ENCODE measurements at places on chromosomes 6 and 20. TPM values are rescaled to one million over a fixed set of nuclear protein-coding genes. Genes with fewer than 3 reads are reported as not detected.

DNA sequence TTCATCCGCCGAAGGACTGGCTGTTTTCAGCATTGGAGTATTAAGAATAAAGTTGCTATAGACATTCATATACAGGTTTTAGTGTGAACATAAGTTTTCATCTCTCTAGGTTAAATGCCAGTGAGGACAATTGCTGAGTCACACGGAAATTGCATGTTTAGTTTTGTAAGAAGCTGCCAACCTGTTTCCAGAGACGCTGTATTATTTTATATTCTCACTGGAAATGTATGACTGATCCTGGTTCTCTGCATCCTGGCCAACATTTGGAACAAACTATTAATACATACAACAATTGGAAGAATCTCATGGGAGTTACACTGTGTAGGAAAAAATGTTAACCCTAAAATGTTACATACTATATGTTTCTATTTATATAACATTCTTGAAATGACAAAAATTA lies 16.7 kb upstream of the TGM6 start:
- H3K4me3 ChIP-seq = no peak overlapping the region
- H3K27me3 ChIP-seq = no peaks in the 10 kb centered on the region
- no peak overlapping the region for H3K27ac ChIP-seq
- DNase-seq = no peak

DNA sequence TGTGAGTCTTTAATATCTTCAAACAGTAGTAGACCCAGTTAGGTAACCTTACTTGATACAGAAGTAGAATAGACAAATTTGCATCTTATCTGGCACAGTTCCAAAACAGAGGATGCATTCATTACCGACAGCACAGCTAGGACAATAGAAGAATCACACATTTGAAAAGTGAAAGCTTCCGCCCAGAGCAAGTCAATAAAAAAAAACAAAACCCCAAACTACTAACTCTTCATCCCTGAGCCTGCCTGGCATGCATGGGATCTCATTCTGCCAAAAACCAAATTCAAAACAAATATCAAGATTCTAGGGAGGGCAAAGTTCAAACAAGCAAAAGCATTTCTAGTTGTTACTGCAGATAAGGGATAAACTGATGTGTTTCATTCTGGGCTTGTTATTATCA lies 235.4 kb downstream of the BTBD9 start:
- no peaks in the 10 kb centered on the region for H3K36me3 ChIP-seq
- DNase-seq = no peak

DNA sequence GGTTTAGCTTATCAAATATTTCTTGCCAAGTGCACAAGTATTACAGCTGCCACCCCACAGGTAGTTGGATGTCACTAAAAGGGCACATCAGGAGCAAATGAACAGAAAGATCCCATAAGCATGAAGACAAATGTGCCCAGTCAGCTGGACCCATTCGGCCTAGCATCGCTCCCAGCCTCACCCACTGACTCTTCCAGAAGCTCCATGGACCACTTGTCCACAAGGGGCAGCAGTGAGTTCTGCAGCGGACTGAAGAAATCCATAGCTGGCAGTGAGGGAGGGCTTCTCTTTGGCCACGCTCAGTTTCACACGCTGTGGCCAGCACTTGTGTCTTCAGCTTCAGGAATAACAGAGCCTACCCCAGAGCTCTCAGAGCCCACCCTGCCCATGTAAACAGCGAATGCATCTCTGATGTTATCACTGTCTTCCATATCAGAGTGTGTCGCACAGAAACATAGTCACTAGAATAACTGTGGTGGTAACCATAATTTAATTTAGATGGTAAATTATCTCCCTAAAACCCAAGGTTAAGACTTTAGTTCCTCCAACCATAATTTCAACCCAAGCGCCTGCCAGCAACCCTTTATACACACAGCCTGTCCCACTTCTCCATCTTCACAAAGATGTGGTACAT lies 15.8 kb downstream of the CGA start:
- H3K27ac ChIP-seq = no peak overlapping the region
- no peaks in the 10 kb centered on the region for H3K36me3 ChIP-seq
- no peaks in the 10 kb centered on the region for H3K4me1 ChIP-seq
- no peak overlapping the region for H3K4me3 ChIP-seq
- no peaks in the 10 kb centered on the region for H3K27me3 ChIP-seq

DNA sequence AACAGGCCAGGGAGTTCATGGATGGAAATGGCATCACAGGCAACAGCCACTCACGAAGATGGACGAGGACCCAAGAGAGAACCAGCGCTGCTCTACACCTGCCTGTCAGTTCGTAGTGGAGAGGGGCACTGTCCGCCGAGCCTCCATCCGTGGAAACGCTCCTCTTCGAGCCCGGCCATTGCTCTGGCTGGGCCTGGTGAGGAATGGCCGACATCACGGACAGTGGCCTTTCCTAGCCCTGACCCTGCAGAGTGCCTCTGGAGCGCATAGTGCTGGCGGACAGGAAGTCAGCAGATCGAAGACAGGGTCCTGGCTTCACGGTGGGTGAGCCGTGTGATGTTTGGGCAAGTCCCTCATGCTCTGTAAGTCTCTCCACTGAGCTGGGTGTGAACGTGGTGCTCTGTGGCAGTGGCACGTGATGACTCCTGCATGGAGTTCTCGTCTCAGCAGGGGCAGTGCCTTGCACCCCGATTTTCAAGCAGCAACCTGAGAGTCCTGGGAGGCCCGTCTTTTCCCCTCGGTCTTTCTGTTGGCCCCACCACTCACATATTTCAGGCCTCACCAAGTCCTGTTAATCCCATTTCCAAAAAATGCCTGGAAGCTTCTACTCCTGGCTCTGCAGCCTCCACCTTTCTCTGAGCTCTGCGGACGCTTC lies 214.4 kb downstream of the ERMARD start:
- H3K4me1 ChIP-seq = peaks cover 10% of the 10 kb centered on the region
- peak; percentile 71 for DNase-seq
- no peaks in the 10 kb centered on the region for H3K36me3 ChIP-seq

- H3K4me1 ChIP-seq = no peaks in the 10 kb centered on the region
- no peaks in the 10 kb centered on the region for H3K27me3 ChIP-seq
- H3K27ac ChIP-seq = no peak overlapping the region
- no peak overlapping the region for H3K4me3 ChIP-seq
- DNase-seq = no peak
Measured at GRCh38 chr6:63714091-63714490, 78.5 kb downstream of the PHF3 start.

GRCh38 chr6:140566781-140567277 lies 1192.4 kb upstream of the CITED2 start:
- H3K4me3 ChIP-seq = no peak overlapping the region
- peaks cover 10% of the 10 kb centered on the region for H3K4me1 ChIP-seq
- H3K36me3 ChIP-seq = no peaks in the 10 kb centered on the region
- H3K27ac ChIP-seq = no peak overlapping the region
- no peak for DNase-seq

DNA sequence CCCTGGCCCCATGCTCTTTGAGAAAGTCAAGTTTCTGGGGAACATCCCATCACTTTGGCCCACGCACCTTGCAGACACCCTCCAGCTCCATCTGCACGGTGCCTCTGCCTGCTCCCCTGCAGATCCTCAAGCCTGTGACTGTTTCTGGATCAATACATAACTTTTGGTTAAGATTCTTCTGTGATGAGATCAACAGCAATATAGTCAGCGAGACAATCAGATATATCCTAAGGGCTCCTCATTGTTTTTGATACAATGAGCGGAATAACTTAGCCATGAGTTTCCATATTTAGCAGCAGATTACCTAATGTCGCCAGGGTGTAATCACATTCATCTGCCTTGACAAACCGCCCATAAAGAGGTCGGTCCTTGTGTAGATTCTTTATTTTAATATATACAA lies 109.3 kb upstream of the MTHFD1L start:
- DNase-seq = no peak
- H3K27ac ChIP-seq = no peak overlapping the region
- H3K4me1 ChIP-seq = peaks cover 12% of the 10 kb centered on the region
- no peaks in the 10 kb centered on the region for H3K36me3 ChIP-seq

DNA sequence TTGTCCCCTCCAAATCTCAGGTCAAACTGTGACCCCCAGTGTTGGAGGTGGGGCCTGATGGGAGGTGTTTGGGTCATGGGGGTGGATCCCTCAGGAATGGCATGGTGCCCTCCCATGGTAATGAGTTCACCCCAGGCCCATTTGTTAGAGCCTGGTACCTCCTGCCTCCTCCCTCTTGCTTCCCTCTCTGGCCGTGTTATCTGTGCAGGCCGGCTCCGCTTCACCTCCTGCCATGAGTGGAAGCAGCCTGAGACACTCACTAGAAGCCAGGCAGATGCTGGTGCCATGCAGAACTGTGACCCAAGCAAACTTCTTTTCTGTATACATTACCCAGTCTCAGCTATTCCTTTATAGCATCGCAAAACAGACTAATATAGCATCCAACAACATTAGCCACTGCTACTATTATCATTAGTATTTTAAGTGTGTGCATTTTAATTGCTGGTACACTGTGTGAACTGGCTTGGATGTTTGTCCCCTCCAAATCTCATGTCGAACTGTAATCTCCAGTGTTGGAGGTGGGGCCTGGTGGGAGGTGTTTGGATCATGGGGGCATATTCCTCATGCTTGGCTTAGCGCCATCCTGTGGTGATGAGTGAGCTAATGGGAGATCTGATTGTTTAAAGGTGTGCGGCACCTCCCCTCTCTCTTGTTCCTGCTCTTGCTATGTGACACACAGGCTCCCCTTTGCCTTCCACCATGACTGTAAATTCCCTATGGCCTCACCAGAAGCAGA lies 12.2 kb upstream of the OSER1 start:
- H3K27ac ChIP-seq = no peak overlapping the region
- H3K4me3 ChIP-seq = no peak overlapping the region
- H3K27me3 ChIP-seq = no peaks in the 10 kb centered on the region
- H3K36me3 ChIP-seq = no peaks in the 10 kb centered on the region

DNA sequence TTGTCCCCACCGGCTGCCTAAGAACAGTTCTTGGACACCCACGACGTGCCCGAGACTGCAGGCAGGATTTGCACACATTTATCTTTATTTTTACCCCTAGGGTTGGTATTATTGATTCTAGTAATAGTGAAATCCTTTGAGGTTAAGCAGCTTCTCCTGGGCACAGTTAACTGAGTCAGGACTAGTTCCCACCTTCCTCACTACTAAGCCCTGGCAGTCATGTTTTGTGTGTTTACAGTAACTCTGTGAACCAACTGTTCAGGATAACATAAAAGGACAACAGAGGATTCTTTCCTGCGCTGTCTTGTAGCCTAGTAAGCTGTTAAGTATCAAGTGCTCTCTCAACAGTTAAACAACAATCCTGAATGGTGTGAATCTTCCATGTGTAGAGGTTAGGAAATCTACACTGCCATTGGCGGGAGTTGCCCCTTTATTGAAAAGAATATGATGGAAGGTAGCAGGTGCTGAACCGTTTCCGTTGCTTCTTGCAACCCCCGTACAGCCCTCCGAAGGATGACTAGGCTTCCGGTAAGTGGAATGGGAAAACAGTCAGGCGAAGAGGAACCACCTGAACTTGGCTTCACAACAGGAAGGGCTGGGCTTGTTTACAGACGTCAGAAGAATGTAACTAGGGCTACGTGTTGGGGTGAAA lies 979 bp upstream of the SOD2 start:
- no peaks in the 10 kb centered on the region for H3K36me3 ChIP-seq
- peak overlapping the region; percentile 97 for H3K4me3 ChIP-seq
- H3K4me1 ChIP-seq = peaks cover 47% of the 10 kb centered on the region
- H3K27me3 ChIP-seq = no peaks in the 10 kb centered on the region

DNA sequence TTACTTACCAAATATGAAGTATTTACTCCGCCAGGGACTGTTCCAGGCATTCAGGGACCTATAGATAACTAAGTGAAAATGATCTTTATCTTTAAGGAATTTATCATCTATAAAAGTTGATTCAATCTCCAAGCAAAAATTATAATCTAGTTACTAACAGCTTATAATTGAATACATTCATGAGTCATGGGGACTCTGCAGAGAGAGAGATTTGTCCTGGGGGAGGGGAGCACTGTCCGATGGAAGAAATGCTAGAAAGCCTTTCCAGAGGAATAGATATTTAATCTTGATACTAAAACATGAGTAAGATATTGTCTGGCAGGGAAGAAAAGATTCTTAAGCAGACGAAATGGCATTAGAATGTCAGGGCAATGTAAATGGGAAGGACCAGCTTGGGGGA lies 139.3 kb downstream of the CD164 start:
- H3K4me3 ChIP-seq = no peak overlapping the region
- H3K27ac ChIP-seq = no peak overlapping the region

GRCh38 chr6:167034056-167034455 lies 34.9 kb downstream of the CEP43 start:
- H3K4me3 ChIP-seq = no peak overlapping the region
- H3K27ac ChIP-seq = no peak overlapping the region
- no peak for DNase-seq
- H3K27me3 ChIP-seq = no peaks in the 10 kb centered on the region

GRCh38 chr6:73870907-73871306 lies 174.9 kb downstream of the CD109 start:
- no peaks in the 10 kb centered on the region for H3K27me3 ChIP-seq
- H3K4me1 ChIP-seq = no peaks in the 10 kb centered on the region
- no peaks in the 10 kb centered on the region for H3K36me3 ChIP-seq
- DNase-seq = no peak
- no peak overlapping the region for H3K27ac ChIP-seq

DNA sequence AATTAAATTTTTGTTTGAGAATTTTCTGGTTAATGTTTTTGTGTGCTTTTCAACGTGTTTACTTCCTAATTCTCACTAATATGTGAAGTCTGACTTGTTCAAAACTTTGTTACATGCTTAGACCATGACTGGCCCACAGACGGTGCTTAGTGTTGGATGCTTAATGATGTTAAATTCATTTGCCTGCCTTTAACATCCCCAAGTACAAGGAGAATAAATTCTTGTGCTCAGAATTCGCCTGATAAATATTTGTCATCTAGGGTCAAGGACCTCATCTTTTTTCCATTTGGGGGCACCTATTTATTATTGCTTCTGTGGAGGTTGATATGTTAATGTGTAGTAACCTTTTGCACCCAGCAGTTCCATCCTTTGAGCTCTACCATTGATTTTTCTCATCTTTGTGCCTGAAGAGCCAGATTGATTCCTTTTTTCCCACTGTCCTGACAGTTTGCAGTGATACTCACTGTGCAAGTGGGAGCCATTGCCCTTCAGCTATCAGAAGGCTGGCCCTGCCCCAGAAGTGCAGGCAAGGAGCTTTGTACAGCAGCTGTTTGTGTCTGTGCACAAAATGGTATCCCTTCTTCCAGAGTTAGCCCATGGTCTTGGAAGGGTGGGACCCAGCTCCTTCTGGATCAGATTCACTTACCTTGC lies 170.8 kb downstream of the PDE7B start:
- no peaks in the 10 kb centered on the region for H3K36me3 ChIP-seq
- no peak overlapping the region for H3K27ac ChIP-seq
- no peak for DNase-seq
- H3K4me1 ChIP-seq = no peaks in the 10 kb centered on the region

DNA sequence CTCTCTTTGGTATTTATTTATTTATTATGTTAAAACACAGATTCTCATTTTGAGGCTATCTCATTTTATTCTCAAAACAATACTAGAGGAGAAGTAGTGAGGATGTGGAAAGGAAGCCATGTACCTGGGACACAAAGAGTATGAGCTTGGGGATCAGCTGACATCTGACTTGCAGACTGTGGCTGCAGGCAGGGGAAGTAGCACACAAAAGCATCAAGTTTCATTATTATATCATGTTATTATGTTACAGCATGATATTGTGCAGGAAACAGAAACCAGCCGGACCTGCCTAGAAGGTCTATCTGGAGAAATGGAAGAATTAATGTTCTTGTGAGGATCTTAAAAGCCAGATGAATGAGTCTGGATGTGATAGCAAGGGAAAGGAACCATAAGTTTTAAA lies 248.2 kb downstream of the KHDC1L start:
- no peaks in the 10 kb centered on the region for H3K36me3 ChIP-seq
- H3K4me1 ChIP-seq = no peaks in the 10 kb centered on the region
- no peaks in the 10 kb centered on the region for H3K27me3 ChIP-seq
- no peak overlapping the region for H3K4me3 ChIP-seq

Gene DNMT3B
- total RNA-seq = 2.8 TPM

Gene ZNF391
- total RNA-seq = 1.5 TPM

Gene WFDC5
- 321 TPM for total RNA-seq

Gene CSTF1
- 31.4 TPM for total RNA-seq

Gene PAK1IP1
- 15.6 TPM for total RNA-seq

Gene PREX1
- 15.1 TPM for total RNA-seq

Gene KIAA0408
- total RNA-seq = not detected
